Ascending aorta (tissue), 2 donors: ENCODE measurements at places on chromosomes 2 and 18.

DNA sequence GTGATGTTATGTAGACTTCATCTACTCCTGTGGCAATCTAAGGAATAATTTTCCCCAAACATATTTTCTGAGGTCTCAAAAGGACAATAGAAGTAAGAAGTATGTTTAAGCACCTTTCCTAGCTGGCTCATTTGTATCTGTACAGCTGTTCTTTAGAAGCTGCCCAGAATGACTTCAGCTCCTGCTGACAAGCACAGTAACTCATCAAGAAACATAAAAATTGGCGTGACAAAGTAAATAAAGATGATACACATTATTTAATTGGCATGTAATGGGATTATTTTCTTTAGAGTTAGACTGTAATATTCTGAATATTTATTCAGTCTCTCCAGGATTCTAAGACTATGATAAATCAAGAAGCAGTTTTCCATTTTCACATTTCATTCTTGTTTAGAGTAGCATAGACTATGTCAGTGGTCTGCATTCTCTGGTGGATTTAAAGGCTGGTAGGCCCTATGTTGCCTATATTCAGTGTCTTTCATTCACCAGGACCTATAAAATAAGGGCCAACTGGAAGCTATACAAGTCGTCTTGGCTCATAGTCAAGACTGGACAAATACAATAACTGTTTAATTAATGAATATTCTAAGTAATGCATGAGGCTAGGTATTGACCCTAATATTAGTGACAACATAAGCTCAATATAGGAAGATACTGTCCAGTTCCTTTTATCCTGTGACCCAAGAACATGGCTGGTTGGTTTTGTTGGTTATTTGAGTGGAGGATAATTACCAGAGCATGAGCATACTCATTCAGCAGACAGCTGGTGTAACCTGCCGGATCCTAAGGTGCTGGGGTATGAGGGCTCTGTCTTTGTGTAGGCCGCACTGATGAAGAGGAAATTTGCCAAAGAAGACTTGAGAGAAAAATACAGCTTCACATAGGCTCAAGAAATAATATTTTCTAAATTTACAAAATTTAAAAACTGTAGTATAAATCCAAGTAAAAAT, 107.0 kb downstream of the PDE1A start:
- DNase-seq: no peak

GRCh38 chr2:208315081-208315788, 49.2 kb downstream of the PIKFYVE start:
- DNase-seq: no peak

DNA sequence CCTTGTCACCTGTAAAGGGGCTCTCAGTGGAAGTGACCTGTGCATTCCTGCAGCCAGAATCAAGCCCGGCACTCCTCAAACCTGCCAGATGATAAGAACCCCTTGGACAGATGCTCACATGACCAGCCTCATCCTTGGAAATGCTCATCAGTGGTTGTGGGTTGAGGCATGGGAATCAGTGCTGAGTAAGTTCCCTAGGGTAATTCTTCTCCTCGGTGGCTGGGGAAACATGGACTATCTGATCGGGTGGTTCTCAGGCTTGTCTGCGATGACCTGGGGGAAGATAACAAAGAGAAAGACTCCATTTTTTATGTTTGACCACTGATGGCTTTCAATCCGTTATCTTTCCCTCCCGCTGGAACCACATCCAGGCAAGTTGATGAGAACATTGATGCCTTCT, 84.0 kb downstream of the SPP2 start:
- DNase-seq: no peak

GRCh38 chr2:46125798-46126197, 171.4 kb upstream of the EPAS1 start:
- no peak for DNase-seq

- DNase-seq: no peak
These were observed 462.5 kb upstream of the HS6ST1 start for GRCh38 chr2:128781166-128781565.

GRCh38 chr2:170243118-170243837, 65.3 kb downstream of the MYO3B start:
- DNase-seq: no peak

DNA sequence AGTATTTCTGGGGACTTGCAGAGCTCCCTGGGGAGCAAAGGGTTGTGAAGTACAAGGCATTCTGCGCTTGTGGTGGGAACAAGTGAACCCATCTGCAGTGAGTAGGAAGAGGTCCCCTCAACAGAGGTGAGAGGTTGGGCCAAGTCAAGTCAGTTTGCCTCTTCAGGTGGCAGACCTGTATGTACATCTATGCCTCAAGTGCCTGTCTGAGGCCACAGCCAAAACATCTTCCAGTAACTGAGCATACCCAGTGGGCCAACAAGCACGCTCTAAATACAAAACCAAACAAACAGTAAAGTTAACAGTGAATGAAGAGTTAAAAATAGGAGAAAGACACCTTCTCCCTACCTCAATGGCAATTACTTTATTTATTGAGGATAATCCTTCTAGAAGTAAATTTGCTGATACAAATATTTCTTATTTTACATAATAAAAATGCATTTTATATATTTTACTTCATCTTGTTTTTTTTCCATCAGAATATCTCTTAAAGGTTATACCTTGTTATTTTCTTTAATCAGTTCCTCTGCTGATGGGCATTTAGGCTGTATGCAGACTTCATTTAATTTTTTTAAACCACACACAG, 2.5 kb downstream of the GYPC start:
- no peak for DNase-seq

DNA sequence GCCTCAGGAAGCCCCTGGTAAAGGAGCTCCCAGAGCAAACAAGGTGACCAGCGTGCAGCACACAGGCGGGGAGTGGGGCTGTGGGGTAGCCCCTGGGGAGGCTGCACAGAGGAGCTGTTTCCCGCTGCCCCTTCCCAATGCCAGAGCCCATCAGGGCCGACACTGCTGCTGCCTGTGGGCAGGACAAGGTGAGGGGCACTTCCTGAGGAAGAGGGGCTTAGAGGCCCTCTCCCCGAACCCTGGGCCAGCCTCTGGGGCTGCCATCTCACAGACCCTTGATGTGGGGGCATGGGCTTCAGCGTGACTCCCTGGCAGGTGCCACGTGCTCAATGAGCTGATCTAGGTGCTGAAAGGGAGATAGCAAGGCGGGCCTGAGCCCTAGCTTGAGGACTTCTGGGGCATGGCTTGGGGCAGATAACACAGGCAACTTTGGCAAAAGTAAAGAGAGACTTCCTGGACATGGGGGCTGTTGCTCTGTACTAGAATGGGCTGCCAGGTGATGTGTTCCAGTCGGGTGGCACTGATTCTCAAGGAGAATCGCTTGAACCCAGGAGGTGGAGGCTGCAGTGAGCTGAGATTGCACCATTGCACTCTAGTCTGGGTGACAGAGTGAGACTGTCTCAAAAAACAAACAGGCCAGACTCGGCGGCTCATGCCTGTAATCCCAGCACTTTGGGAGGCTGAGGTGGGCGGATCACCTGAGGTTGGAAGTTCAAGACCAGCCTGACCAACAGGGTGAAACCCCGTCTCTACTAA, 9.9 kb upstream of the KLF11 start:
- no peak for DNase-seq

GRCh38 chr2:157223624-157224205, 33.8 kb upstream of the GALNT5 start:
- no peak for DNase-seq

- no peak for DNase-seq
These were observed 32.9 kb downstream of the MBP start for GRCh38 chr18:77099485-77100370.

GRCh38 chr18:5918205-5918858, 23.0 kb upstream of the TMEM200C start:
- no peak for DNase-seq

DNA sequence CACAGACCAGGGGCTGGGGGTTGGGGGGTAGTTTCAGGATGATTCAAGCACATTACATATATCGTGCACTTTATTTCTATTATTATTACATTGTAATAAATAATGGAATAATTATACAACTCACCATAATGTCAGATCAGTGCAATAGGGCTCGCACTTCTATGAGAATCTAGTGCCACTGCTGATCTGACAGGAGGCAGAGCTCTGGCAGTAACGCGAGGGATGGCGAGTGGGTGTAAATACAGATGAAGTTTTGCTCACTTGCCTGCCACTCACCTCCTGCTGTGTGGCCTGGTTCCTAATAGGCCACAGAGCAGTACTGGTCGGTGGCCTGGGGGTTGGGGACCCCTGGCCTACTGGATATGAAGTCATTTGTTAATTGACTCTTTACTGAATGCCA, 190.5 kb downstream of the CLIP4 start:
- DNase-seq: no peak

GRCh38 chr2:141493936-141494335, 636.9 kb downstream of the LRP1B start:
- DNase-seq: no peak
